ENCODE measurements at places on chromosomes 3 and 15.

DNA sequence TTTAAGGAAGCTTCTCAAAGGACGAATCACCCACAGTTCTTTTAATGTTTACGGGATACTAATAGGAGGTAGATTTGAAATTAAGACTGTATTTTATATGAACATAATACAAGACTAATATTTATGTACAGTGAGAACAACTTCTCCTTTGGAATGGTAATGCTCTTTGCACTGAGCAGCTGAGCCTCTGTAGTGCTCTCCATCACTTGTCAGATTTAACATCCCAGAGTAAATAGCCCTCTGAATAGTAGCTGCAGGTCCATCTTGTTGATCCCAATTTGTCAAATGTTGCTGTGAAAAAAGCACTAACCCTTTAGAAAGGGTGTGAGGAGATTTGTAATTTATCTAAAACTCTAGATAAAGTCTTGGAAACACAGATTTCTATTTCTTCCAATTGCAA lies 351.4 kb upstream of the KCNMB2 start:
- DNase-seq, result no peak

- peak; percentile 1 for DNase-seq
Observed at GRCh38 chr3:81419228-81419627, 342.2 kb downstream of the GBE1 start.

DNA sequence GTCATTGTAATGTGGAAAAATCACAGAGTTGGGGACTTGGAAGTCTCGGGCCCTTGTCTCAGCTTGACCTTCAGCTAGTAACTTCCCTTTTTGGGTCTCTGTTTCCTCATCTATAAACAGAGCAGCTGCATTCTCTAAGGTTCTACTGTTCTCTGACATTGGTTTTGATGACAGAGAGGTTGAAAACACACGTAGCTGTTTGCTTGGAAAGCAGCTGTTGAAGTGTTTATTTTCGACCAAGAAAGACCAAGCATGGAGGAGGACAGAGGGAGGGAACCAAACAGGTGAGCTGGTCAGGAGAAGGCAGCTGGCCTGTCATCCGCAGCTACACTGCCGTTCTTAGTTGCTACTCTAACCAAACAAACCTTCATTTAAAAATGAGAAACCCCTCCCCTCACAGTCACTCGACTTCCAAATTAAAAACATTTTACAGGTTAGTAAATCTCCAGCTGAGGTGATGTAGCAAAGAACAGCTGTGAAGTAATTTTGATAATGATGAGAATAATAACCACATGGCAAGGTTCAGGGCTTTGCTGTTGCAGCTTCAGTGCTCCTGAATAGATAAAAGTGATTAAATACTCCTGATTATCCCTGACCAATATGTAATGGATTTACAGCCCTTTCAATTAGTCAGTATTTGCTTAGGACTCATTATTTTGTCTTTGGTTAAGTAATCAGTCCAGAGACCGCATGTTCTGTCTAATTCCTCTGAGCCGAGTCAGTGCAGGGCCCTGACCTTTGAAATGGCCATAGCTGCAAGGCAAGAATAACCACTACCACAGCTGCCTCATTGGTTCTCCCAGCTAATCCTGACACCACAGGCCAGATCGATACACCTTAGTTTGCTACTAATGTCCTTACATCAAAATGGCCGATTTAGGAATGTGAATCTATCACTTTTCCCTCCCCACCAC lies 65.3 kb downstream of the MEIS2 start:
- peak; percentile 61 for DNase-seq

- DNase-seq, result no peak
Observed at GRCh38 chr3:10628891-10629670, 123.7 kb upstream of the ATP2B2 start.

GRCh38 chr15:92661956-92662355 lies 6.4 kb upstream of the FAM174B start:
- no peak for DNase-seq
